ENCODE measurements at places on chromosomes 4 and X.

GRCh38 chrX:31228415-31228832 lies 156.6 kb upstream of the FTHL17 start:
- DNase-seq, result peak; percentile 72

DNA sequence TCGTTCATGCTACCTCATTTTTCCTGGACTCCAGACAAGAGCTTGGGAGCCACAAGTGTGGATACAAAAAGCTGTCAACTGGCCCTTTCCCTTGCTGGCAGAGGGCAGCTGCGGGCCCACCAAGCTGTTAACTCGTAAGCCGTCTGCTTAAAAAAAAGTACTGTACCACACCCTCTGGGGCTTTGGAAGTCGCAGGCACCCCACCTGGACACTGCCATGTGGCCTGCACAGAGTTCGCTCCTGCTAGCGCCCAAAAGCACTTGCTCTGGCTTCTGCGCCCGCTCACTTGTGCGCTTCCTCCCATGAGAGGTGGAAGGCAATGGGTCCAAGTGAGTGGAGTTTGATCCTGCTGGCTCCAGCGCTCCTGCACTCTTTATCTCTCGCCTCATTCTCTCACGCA lies 476.4 kb upstream of the FSTL5 start:
- DNase-seq, result no peak

DNA sequence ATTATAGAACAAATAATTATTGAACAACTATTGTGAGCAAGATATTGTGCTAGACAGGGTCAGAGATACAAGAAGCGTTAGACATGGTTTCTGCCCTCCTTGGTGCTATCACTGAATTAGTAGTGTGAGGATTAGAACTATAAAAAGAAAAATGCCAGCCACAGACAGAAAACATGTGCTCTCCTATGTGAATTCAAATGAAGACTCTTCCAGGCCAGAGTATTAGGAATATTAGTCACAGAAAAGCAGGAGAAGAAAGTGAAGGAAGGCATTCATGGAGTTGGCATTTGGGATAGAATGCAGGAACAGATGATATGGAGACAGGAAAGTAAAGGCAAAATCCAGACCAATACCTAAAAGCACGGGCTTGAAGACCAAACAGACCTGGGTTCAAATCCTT lies 179.6 kb upstream of the TENM3 start:
- peak; percentile 21 for DNase-seq

- peak; percentile 20 for DNase-seq
These were observed 182.1 kb downstream of the CPE start for GRCh38 chr4:165560941-165561340.

- peak; percentile 73 for DNase-seq
These were observed 1673.4 kb upstream of the PCDH7 start for GRCh38 chr4:29046781-29047180.

DNA sequence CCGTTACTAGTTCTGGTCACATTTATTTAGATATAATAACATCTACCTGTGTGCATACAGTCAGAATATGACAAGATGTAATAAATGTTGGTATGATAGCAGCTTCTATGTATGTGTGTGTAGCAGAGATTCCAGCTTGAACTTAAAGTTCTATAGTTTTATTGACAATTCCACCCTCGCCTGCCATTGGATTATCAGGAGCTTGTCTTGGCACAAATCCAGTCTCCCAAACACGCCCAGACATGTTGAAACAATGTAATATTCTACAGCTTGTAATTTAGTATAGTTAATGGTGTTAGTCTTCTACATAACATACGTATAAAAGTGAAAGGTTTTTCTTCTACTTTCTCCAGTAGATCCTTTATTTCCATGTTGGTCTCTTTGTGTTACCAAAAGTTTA lies 44.4 kb downstream of the BBS12 start:
- no peak for DNase-seq

DNA sequence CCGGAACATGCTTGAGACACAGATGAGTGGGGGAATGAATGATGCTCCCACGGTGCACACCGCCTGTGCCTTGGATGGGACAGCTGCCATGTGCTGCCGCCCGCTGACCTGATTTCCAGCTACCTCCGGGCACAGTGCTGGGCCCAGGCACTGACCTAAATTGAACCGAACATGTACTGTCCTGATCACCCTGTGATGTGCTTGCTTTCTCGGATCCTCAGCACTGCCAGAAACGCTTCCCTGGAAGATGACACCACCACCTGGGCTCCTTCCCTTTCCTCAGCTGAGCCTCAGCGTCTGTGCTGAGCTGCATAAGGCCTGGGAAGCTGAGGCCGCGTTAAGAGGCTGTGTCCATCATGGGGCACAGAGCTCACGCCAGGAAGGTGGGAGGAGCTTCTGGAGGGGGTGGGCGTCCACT lies 39.3 kb upstream of the MXD4 start:
- DNase-seq, result no peak

DNA sequence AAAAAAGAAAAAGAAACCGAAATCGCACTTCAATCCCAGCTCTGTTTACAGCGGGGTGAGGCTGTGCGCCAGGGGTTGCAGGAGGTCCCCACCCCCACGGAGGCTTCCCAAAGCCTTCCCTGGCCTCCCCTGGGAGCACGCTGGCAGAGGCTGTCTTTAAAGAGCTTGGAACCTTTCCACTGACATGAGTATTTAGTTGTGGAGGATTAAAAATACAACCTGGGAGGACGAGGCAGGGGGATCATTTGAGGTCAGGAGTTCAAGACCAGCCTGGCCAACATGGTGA lies 69.1 kb downstream of the PPP2R2C start:
- no peak for DNase-seq

DNA sequence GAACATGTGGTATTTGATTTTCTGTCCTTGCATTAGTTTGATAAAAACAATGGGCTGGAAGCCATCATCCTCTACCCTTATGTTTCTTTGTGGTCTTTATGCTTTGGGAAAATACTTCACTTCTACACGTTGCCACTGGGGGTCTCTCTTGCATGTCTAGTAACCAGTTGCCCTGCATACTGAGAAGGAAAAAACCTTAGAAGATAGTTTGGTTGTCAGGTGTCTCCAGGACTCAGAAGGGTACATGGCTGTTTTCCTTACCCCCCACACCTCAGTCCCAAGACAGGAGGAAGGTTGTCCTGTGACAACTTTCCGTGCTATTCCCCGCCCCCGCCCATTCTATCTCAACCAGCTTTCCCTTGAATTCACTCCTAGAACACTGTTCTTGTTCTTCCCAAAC lies 62.1 kb upstream of the LANCL3 start:
- DNase-seq, result no peak
